Smooth muscle cell of bladder (primary cell): ENCODE measurements at places on chromosomes 7 and 10. TPM values are rescaled to one million over a fixed set of nuclear protein-coding genes. Genes with fewer than 3 reads are reported as not detected.

AS3MT gene
- 6.1 and 13.0 TPM in 2 replicates for total RNA-seq

ATG9B gene
- 0.37 TPM in 1 of 2 replicates, not detected in the other for total RNA-seq

SOSTDC1 gene
- total RNA-seq, result not detected in 2 replicates

OGDHL gene
- 0.14 and 0.46 TPM in 2 replicates for total RNA-seq

ATP6V1F gene
- 98.1 and 113 TPM in 2 replicates for total RNA-seq

TFEC gene
- total RNA-seq, result under 0.01 TPM in 2 replicates

FRAT1 gene
- 2.3 and 2.4 TPM in 2 replicates for total RNA-seq

TAS2R60 gene
- total RNA-seq, result not detected in 2 replicates

CCDC3 gene
- 0.18 and 1.3 TPM in 2 replicates for total RNA-seq

HOXA5 gene
- total RNA-seq, result 1.4 and 1.6 TPM in 2 replicates

CACNB2 gene
- 6.7 and 9.0 TPM in 2 replicates for total RNA-seq

MYPN gene
- 0.09 and 0.14 TPM in 2 replicates for total RNA-seq

LDB3 gene
- total RNA-seq, result under 0.01 TPM in 2 replicates

SPOCK2 gene
- 0.37 and 0.43 TPM in 2 replicates for total RNA-seq

LEP gene
- total RNA-seq, result 0.09 TPM in 1 of 2 replicates, not detected in the other

CACNA2D1 gene
- 90.3 and 108 TPM in 2 replicates for total RNA-seq

LRRC4 gene
- 0.28 and 0.46 TPM in 2 replicates for total RNA-seq

COL17A1 gene
- total RNA-seq, result 0.43 and 0.74 TPM in 2 replicates

NME8 gene
- total RNA-seq, result not detected in 2 replicates

KCP gene
- 0.14 and 0.46 TPM in 2 replicates for total RNA-seq

ELMO1 gene
- 3.0 and 5.6 TPM in 2 replicates for total RNA-seq

OR2A12 gene
- total RNA-seq, result not detected in 2 replicates

SLC26A4 gene
- total RNA-seq, result 0.28 and 0.65 TPM in 2 replicates

GATA3 gene
- not detected in 2 replicates for total RNA-seq

SPDYE8 gene
- total RNA-seq, result not detected in 2 replicates

PLPP4 gene
- 0.46 and 2.1 TPM in 2 replicates for total RNA-seq

ODAD2 gene
- total RNA-seq, result 1.2 and 3.1 TPM in 2 replicates

TLL2 gene
- under 0.01 and 0.09 TPM in 2 replicates for total RNA-seq

GIMAP4 gene
- 0.28 TPM in 1 of 2 replicates, not detected in the other for total RNA-seq

IGFBP3 gene
- total RNA-seq, result 98.1 and 589 TPM in 2 replicates
